ENCODE measurements at places on chromosomes 11 and 22. TPM values are rescaled to one million over a fixed set of nuclear protein-coding genes. Genes with fewer than 3 reads are reported as not detected.

- H3K27ac ChIP-seq = no peak overlapping the region
- peak overlapping the region; percentile 29 for H3K4me3 ChIP-seq
- peaks cover 9% of the 10 kb centered on the region for H3K4me1 ChIP-seq
Measured at GRCh38 chr22:38413085-38414008, 41.7 kb downstream of the KCNJ4 start.

GRCh38 chr11:121134741-121135312, 33.8 kb downstream of the TECTA start:
- H3K27me3 ChIP-seq = no peaks in the 10 kb centered on the region
- DNase-seq = no peak
- H3K36me3 ChIP-seq = no peaks in the 10 kb centered on the region
- H3K27ac ChIP-seq = no peak overlapping the region
- no peak overlapping the region for H3K4me3 ChIP-seq

DNA sequence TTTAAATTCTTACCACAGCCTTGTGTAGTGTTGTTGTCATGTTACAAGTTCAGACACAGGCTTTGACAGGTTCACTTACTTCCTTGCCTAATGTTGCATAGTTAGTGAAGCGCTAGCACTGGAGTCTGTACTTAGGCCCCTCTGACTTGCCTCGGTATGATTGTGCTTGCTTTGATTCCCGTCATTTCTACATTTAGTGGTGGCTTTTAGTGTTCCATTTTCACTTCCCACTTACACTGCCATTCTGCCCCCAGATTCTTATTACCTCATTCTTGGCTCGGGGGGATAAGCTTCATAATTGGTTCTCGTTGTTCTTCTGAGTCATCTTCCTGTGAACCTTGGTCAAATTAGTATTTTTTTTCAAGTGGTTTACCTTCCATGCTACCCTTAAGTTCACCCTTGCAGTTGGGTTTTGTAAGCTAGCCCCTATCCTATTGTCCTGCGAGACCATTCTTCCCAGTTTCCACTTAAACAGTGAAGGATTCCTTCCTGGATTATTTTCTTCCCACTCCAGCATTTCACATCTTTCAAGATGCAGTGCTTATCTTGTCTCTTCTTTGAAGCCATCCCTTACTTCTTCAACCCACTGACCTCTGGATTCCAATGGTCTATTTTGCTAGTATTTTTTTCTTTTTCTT, 68.7 kb downstream of the DDX10 start:
- H3K4me1 ChIP-seq = peaks cover 30% of the 10 kb centered on the region
- H3K36me3 ChIP-seq = no peaks in the 10 kb centered on the region
- peak overlapping the region; percentile 54 for H3K27ac ChIP-seq
- H3K4me3 ChIP-seq = peak overlapping the region; percentile 44
- no peaks in the 10 kb centered on the region for H3K27me3 ChIP-seq
- no peak for DNase-seq

Gene LMO1
- total RNA-seq = not detected

Gene MS4A14
- not detected for total RNA-seq
